Activated naive CD8-positive, alpha-beta T cell treated with anti-CD3 and anti-CD28 coated beads for 36 hours (primary cell): ENCODE measurements at places on chromosomes 2 and 18. TPM values are rescaled to one million over a fixed set of nuclear protein-coding genes. Genes with fewer than 3 reads are reported as not detected.

The C2orf15 gene
- 1.3 TPM for total RNA-seq

The ANKRD62 gene
- total RNA-seq, result not detected

DNA sequence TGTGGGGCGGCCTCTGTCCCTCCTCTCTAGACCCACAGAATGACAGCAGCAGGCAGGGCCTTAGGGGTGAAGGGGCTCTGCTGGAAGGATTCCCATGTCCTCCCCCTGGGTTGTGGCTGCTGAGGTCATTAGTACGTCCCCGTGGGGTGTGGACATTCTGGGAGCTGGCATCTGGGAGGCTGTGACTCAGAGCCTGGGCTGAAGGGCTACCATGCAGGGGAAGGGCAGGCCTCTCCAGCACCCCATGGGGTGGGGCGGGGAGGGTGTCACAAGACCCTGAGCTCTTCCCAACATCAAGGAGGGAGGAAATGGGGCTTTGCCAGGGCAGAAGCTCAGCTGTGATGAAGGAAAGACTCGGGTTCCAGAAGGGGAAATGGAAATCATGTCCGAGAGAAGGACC lies 105.8 kb upstream of the SMAD2 start:
- no peaks in the 10 kb centered on the region for H3K36me3 ChIP-seq
- no peak for DNase-seq

GRCh38 chr2:144032566-144032965 lies 487.4 kb downstream of the ZEB2 start:
- no peak overlapping the region for H3K4me3 ChIP-seq
- no peaks in the 10 kb centered on the region for H3K27me3 ChIP-seq
- H3K4me1 ChIP-seq, result no peaks in the 10 kb centered on the region
- DNase-seq, result no peak

DNA sequence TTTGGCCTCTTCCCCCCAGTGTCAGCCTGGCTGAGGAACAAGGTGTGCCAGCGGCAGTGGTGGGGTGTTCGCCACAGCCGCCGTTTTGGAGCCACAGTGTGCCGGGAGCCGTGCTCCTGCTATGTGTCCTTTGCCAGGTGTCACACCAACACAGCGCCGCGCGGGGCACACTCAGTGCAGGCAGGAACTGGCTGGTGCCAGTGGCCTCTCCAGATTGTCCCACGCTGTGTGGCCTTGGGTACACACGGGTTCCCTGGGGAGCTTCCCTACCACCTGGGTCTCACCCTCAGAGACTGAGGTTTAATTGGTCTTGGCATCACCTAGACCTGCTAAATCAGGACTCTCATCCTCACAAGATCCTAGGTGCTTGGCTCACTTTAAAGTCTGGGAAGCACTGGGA lies 171.6 kb downstream of the LDLRAD4 start:
- H3K36me3 ChIP-seq, result peaks cover 10% of the 10 kb centered on the region
- H3K27me3 ChIP-seq, result no peaks in the 10 kb centered on the region
- H3K4me3 ChIP-seq, result no peak overlapping the region
- DNase-seq, result no peak

The ICOS gene
- total RNA-seq, result 101 TPM

GRCh38 chr18:10051877-10052631 lies 138.2 kb downstream of the VAPA start:
- no peaks in the 10 kb centered on the region for H3K4me1 ChIP-seq
- DNase-seq, result no peak
- no peak overlapping the region for H3K4me3 ChIP-seq
- no peak overlapping the region for H3K27ac ChIP-seq
- H3K27me3 ChIP-seq, result peaks cover 5% of the 10 kb centered on the region

The HOXD10 gene
- total RNA-seq, result not detected

The LTBP1 gene
- total RNA-seq, result 0.31 TPM

DNA sequence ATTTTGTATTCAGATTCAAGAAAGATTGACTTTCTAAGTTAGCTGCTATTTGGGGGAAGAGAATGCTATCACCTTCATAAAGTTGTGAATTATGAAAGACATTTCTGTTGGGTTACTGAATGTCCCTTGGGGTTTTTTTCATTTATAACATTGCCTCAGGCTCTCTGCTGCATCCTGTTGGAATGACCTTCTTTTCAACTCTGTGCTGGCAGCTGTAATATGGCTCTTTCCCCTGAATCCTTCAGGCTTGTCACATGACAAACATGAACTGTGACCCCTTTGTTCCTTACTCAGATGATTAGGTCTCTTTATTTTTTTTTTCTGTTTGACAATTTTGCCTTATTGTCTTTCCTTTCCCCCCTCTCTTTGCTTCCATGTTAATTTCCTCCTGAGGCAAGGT lies 159.8 kb downstream of the TAF4B start:
- H3K4me3 ChIP-seq, result no peak overlapping the region
- no peaks in the 10 kb centered on the region for H3K4me1 ChIP-seq

GRCh38 chr2:105262651-105263091 lies 21.1 kb downstream of the GPR45 start:
- H3K27ac ChIP-seq, result no peak overlapping the region
- H3K27me3 ChIP-seq, result no peaks in the 10 kb centered on the region
- no peaks in the 10 kb centered on the region for H3K4me1 ChIP-seq

GRCh38 chr2:223626716-223627115 lies 24.6 kb upstream of the SCG2 start:
- no peak overlapping the region for H3K27ac ChIP-seq
- no peak for DNase-seq
- peaks cover 20% of the 10 kb centered on the region for H3K27me3 ChIP-seq
- no peaks in the 10 kb centered on the region for H3K4me1 ChIP-seq
- H3K36me3 ChIP-seq, result no peaks in the 10 kb centered on the region

The POTEC gene
- total RNA-seq, result not detected

DNA sequence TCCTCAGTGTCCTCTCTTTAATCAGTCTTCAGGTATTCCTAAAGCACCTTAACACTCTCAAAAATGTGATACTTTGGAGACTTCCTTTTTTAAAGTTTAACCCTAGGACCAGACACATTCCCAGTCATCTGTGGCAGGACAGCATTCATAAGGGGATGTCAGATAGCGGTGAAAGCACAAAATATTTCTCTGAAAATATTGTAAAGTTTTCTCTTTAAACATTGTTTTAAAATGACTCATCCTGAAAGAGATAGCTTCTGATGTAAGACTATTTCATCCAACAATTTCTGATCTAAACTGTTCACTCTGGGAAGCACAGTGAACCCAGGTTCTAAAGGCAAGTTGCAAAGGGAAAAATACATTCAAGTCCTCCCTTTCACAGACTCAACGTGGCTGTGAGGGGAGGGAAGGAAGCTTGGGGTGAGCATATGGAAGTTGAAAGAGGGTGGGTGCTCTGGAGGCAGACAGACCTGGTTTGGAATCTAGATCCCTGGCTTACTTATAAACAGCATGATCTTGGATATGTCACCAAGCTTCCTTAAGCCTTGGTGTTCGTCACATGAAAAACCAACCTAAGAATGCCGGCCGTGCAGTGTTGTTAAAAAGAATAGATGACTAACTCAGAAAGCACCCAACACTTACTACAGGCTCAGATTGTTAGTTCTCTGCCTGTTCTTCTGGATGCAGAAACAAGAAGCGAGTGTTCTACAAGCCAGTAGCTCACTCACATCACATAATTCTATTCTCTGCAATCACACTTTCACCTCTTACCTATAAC lies 12.1 kb downstream of the GALNT14 start:
- H3K4me1 ChIP-seq, result no peaks in the 10 kb centered on the region
- no peaks in the 10 kb centered on the region for H3K36me3 ChIP-seq
- DNase-seq, result no peak
- no peak overlapping the region for H3K27ac ChIP-seq
- H3K27me3 ChIP-seq, result peaks cover under 1% of the 10 kb centered on the region

GRCh38 chr18:59640721-59641120 lies 56.5 kb downstream of the CCBE1 start:
- H3K27me3 ChIP-seq, result peaks cover 8% of the 10 kb centered on the region
- H3K4me3 ChIP-seq, result no peak overlapping the region
- H3K36me3 ChIP-seq, result no peaks in the 10 kb centered on the region
- no peak for DNase-seq
- no peaks in the 10 kb centered on the region for H3K4me1 ChIP-seq

The IL36A gene
- total RNA-seq, result not detected

The GPAT2 gene
- 36.3 TPM for total RNA-seq

DNA sequence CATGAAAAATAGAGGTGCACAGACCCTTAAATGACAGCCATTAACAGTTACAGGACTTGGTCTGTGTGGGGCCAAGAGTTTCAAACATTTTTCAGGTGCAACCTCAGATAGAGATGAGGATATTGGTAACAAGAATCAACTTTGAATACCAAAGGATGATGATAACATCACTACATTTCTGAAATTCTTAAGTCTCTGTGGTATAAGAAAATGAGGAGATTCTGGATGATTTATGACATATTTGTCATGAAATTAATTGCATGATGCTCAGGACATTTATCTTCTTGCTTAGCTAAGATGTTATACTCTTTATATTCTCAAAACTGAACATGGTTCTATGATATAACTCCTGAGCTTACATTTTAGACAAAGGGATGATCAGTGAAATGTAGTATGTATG lies 471.8 kb upstream of the CWC22 start:
- H3K36me3 ChIP-seq, result no peaks in the 10 kb centered on the region
- no peak for DNase-seq
- H3K27ac ChIP-seq, result no peak overlapping the region
- no peaks in the 10 kb centered on the region for H3K4me1 ChIP-seq

GRCh38 chr2:150006591-150006990 lies 419.0 kb upstream of the MMADHC start:
- H3K27ac ChIP-seq, result no peak overlapping the region
- no peaks in the 10 kb centered on the region for H3K27me3 ChIP-seq
- H3K4me3 ChIP-seq, result no peak overlapping the region
- H3K4me1 ChIP-seq, result no peaks in the 10 kb centered on the region
- DNase-seq, result no peak

GRCh38 chr18:32730620-32731091 lies 42.2 kb downstream of the KLHL14 start:
- H3K4me1 ChIP-seq, result peaks cover 8% of the 10 kb centered on the region

DNA sequence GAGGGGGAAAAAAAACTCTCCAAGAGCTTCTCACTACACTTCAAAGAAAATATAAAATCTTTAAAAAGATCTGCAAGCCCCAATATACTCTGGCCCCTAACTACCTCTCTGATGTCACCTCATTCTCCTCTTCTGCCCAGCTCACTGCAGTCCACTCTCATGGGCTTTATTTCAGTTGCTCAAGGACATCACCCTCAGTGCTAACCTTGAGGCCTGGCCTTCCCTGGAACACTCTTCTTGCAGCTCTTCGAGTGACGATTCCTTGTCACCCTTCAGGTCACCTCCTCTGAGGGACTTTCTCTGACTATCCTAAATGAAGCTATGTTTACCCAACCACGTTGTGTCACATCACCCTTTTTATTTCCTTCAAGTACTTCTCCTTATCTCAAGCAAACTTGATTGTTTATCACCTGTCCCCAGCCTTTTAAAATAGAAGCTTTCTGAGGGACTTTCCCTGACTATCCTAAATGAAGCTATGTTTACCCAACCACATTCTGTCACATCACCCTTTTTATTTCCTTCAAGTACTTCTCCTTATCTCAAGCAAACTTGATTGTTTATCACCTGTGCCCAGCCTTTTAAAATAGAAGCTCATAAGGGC lies 10.4 kb downstream of the RTTN start:
- no peak for DNase-seq
- peaks cover 16% of the 10 kb centered on the region for H3K36me3 ChIP-seq
- H3K4me3 ChIP-seq, result no peak overlapping the region
- no peaks in the 10 kb centered on the region for H3K27me3 ChIP-seq
- H3K27ac ChIP-seq, result peak overlapping the region; percentile 27

DNA sequence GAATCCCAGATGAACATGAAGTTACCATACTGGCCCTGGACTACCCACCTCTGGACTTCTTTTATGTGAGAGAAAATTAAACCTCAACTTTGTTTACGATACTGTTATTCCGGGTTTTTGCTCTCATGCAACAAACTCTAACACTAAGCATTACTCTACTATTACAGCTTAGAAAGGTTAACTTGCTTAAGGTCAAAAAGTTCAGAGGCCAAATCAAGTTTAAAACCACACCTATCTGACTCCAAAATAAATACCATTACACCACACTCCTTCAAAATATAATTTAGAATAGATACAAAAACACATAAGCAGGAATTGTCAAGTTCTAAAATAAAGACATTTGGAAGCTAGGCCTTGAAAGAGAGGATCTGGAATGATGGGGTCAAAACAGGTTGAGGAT lies 75.0 kb downstream of the DTNB start:
- peaks cover 11% of the 10 kb centered on the region for H3K4me1 ChIP-seq
- H3K4me3 ChIP-seq, result no peak overlapping the region

DNA sequence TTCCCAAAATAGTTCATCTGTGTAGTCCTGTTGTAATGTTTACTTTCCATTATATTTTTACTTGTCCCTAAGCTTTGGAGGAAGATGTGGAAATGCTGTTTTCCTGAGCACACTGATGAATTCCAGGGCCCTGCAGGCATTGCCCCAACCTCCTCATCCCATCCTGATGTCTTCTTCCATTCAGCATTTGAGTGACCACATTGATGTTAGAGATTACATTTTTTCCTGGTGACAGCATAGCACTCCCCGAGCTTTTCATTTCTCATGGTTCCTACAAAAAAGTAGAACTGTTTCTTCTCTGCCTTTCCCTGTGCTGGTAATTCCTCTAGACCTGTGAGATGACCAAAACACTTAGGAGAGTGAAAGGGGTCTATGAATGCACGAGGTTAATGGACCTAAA lies 4.8 kb downstream of the IL36A start:
- H3K27me3 ChIP-seq, result no peaks in the 10 kb centered on the region
- no peak overlapping the region for H3K4me3 ChIP-seq
- peaks cover 13% of the 10 kb centered on the region for H3K4me1 ChIP-seq
- DNase-seq, result no peak
- H3K27ac ChIP-seq, result no peak overlapping the region

DNA sequence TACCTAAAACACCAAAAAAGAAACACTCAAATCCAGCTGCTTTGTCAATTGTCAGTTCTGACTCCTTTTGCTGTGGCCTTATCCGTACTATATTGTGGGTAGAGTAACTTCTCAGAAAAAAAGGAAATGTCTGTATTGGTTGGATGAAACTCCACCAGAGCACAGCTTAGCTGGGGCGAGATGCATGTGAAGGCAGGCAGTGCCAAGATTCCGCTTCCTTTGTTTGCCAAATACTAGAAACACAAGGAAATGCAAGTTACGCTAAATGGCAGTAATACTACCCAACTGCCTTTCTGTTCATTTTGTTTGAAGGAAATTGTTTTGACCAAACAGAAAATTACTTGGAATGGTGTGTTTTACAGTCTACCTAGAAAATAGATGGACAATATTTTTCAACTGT lies 10.0 kb downstream of the KLF11 start:
- peaks cover 6% of the 10 kb centered on the region for H3K4me1 ChIP-seq
- H3K27me3 ChIP-seq, result peaks cover 14% of the 10 kb centered on the region
- DNase-seq, result no peak
- peaks cover 8% of the 10 kb centered on the region for H3K36me3 ChIP-seq
- no peak overlapping the region for H3K27ac ChIP-seq

DNA sequence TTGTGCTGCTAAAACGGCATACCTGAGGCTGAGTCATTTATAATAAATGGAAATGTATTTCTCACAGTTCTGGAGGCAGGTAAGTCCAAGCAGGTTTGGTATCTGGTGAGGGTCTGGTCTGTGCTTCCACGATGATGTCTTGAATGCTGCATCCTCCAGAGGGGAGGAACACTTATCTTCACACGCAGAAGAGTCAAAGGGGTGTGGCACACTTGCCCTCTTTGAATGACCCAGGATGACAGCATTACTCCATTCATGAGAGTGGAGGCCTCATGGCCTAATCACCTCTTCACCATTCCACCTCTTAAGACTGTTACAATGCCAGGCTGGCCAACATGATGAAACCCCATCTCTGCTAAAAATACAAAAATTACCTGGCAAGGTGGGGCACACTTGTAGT lies 61.0 kb downstream of the NCAPH start:
- no peaks in the 10 kb centered on the region for H3K36me3 ChIP-seq
- no peak overlapping the region for H3K27ac ChIP-seq
- H3K4me3 ChIP-seq, result no peak overlapping the region
- no peak for DNase-seq
- H3K27me3 ChIP-seq, result no peaks in the 10 kb centered on the region
